Nucleus accumbens (tissue), 56 donors: ENCODE measurements at places on chromosomes 11 and 22.
A peak's percentile ranks its signal among the peaks of the same experiment; 100 is the strongest.

- no peak for DNase-seq
These were observed 105.0 kb downstream of the FAT3 start for GRCh38 chr11:92329646-92330045.

DNA sequence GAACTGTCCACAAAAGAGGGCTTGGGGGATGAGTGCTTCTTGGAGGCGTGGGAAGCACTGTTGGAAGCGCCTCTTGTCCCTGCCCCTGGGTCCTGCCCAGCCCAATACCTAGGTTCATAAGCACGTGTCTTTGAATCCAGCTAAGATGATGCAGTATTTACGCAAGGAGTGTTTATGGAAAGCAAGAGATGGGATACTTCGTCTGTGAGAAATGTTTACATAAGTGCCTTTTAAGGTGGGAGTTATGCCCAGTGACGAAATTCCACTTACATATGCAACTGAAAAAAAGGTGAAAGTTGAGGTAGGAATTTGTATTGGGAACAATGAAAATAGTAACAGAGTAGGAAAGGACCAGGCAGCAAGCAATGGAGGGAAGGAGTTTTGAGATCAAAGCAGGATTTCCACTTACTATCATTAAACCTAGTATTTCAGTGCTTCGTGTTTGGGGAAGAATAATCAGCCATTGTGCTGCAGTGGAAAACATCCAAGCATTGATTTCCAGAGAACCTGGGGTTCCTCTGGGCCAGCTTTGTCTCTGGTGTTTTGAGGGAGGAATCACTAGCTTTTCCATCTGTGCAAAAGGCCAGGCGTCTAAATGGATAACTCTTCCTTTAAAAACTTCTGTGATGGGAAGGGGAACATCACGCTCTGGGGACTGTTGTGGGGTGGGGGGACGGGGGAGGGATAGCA is 115.3 kb upstream of the TTC12 start:
- no peak for DNase-seq

GRCh38 chr11:86869531-86869930 is 69.2 kb downstream of the PRSS23 start:
- DNase-seq, result no peak

- DNase-seq, result no peak
These were observed 72.5 kb upstream of the C11orf87 start for GRCh38 chr11:109349276-109350080.

DNA sequence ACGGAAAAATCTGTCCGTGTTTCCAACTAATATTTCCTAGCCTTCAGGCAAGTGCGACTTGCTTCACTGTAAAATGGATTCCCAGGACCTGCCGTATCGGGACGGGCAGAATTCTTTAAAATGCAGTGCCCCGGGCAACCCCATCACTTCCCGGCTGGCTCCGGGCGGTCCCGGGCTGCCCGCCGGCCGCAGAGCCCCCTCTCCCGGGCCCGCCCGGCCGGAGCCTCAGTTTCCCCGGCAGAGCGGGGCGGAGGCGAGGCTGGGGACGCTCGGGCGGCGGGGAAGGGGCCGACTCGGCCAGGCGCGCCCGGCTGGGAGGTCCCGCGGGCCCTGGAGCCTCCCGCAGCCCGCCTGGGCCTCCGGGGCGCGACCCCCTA is 84.2 kb upstream of the WNT7B start:
- no peak for DNase-seq

GRCh38 chr22:50360578-50360977 is 17.5 kb downstream of the PPP6R2 start:
- DNase-seq, result no peak

GRCh38 chr22:24001314-24001713 is 3.9 kb downstream of the GSTT4 start:
- DNase-seq, result no peak

DNA sequence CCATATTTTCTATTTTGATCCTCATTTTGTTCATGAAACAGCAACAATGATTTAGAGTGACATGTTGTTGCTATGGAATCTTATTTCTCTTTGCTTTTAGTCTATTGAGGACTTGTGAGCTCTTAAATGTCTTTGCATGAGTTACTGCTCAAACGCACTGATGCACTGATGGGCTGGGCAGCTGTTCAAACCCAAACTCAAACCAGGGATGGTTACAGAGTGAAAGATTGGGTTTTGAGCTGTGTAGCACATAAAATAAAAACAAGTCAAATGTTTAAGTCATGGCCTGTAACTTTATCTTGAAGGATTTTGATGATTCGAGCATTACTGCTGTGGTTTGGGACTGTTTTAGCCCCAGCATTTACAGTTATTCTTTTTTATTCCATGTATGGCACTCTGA is 20.1 kb upstream of the NCAM1 start:
- DNase-seq, result no peak

GRCh38 chr11:77468527-77468926 is 5.4 kb downstream of the PAK1 start:
- DNase-seq, result no peak

DNA sequence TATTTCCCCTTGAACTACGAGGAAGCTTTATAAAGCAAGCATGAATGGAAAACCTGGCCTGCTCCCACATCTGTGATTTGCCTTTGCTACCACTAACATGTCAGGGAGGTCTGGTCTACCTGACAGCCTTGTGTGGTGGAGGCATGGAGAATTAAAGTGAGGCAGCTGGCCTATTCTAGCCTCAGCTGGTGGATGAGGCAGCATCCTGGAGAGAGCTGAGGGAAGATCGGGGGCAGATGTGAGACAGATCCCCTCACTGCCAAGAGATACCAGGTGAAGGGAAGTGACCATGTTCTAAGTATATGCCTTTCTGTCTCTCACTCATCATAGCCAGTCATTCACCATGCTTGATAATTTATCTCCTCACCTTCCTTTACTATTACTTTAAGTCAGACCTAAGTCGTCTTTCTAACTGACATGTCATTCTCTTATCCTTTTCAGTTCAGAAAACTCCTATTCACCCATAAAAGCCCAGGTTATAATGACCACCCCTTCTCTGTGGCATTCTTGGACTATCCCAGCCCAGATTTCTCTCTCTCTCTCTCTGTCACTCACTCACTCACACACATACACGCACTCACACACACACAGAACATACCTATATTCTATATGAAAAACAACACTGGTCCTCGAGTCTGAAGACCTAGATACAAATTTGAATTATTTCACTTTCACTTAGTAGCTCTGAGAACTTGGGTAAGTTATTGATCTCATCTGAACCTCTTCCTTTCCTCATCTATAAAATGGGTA is 90.7 kb downstream of the CSNK2A3 start:
- no peak for DNase-seq

- no peak for DNase-seq
These were observed 209.2 kb upstream of the TBCEL start for GRCh38 chr11:120814531-120815318.

DNA sequence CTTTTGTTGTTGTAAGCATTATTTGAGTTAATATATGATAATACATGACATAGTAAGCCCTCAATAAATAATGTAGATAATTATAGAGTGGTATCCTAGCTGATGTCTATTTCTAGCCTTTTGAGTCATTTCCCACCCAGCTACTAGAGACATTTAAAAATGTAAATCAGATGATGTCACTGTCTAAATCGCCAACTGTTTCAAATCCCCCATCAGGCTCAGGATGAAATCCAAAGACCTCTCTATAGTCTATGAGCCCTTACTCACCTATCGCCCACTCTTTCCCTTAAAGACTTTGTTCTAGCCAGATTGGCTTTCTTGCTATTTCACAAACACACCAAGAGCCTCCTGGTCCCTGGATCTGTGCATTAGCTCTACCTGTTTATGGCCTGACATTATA is 135.4 kb upstream of the PLET1 start:
- no peak for DNase-seq

DNA sequence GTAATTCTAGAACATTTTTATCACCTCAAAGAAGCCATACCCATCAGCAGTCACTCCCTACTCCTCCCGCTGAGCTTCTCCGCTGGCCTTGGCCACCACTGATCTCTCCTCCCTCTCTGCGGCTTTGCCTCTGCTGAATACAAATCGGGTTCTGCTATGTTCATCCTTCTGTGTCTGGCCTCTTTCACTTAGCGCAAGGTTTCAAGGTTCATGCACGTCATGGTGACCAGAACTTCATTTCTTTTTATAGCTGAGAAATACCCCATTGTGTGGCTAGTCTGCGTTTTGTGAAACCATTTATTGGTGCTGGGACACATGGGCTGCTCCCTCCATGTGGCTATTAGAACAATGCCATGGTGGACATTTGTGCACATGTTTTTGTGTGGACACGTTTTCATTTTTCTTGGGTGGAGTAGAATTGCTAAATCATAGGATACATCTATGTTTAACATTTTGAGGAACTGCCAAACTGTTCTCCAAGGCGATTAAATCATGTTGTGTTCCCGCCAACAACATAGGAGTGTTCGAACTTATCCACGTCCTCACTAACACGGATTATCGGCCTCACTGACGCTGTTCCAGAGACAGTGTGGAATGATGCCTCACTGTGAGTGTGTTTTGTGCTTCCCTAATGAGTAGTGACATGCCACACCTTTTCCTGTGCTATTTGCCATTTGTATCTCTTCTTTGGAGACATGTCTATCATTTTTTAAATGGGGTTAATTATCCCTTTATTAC is 24.2 kb upstream of the KRTAP5-6 start:
- no peak for DNase-seq

DNA sequence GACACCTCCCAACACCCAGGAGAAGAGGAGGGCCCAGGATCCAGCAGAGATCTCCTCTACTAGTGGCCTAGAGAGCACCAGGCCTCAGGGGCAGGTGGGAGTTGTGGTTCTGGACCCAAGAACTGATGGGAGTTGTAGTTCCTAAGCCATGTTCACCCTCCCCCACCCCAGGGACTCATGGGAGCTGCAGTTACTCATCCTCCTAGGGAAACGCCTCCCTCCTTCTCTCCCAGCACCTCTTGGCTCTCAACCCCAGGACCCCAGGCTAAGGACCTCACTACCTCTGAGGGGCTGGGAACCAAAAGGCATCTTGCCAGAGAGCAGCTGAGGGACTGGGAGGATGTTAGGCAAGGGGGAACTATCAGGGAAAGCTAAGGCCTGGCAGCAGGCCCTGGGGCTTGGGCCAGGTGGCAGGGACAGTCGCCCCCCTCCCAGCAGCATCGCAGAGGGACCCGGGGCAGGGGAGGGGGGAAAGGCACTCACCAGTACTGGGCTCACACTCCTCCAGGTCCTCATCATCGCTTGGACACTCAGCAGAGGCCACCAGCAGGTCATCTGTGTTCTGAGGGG is 28.9 kb downstream of the SLC22A12 start:
- no peak for DNase-seq

GRCh38 chr11:34972892-34973291 is 56.5 kb downstream of the PDHX start:
- no peak for DNase-seq

GRCh38 chr11:71170624-71171423 is 81.6 kb downstream of the SHANK2 start:
- no peak for DNase-seq

DNA sequence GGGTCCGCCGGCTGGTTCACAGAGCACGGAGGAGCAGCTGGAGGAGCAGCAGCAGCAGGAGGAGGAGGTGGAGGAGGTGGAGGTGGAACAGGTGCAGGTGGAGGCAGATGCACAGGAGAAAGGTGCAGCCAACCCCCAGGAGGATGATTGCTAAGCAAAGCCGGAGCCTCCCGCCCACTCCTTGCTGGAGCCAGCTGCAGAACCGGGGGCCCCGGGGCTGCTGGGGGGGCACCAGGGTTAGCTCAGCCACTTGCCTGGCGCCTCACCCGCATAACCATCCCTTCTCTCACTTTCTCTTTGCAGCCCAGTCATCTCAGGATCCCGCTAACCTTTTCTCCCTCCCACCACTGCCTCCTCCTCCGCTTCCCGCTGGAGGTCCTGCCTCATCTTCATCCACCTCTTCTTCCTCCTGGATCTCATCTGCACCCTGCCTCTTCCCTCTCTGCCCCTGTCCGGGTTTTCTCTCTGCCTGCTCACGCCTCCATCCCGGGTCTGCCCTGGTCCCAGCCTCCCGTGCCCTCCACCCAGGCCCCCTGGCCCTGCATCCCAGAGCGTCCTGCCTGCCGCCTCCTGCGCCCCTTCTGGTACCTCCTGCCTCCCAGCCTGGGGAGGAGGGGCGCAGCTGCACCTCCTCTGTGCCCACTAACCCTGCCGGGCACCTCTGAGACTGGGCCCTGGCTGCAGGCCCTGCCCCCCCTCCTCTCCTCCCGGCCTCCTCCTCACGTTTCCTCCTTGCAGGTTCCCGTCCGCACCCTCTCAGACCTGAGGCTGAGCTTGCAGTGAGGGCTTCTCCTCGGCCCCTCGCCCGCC is 9.5 kb downstream of the KCTD17 start:
- DNase-seq, result no peak

GRCh38 chr22:48362721-48363404 is 1464.8 kb downstream of the BRD1 start:
- no peak for DNase-seq

GRCh38 chr11:1450344-1450875 is 36.2 kb downstream of the MOB2 start:
- DNase-seq, result no peak

GRCh38 chr22:42924436-42924835 is 67.4 kb upstream of the ARFGAP3 start:
- DNase-seq, result no peak

- DNase-seq, result no peak
These were observed 45.3 kb downstream of the C22orf31 start for GRCh38 chr22:29016067-29016938.

- no peak for DNase-seq
These were observed 18.1 kb downstream of the NPAT start for GRCh38 chr11:108204376-108204775.

GRCh38 chr11:124807660-124808270 is 7.6 kb upstream of the MSANTD2 start:
- no peak for DNase-seq

DNA sequence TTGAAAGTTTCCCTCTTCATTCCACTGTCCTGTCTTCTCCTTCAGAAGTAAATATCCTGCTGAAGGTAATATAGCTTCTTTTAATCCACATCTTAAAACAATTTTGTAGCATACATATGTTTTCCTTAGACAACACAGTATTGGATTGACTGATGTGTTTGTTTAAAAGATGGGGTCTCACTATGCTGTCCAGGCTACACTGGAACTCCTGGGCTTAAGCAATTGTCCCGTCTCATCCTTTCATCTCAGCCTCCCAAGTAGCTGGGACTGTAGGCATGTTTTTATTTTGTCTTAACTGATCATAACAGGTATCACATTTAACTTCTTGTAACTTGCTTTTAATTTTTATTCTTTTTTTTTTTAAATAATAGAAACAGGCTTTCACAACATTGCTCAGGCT is 55.9 kb downstream of the MRTFA start:
- no peak for DNase-seq

- peak; percentile 57 for DNase-seq
These were observed 889 bp downstream of the PLAAT4 start for GRCh38 chr11:63537293-63538101.

DNA sequence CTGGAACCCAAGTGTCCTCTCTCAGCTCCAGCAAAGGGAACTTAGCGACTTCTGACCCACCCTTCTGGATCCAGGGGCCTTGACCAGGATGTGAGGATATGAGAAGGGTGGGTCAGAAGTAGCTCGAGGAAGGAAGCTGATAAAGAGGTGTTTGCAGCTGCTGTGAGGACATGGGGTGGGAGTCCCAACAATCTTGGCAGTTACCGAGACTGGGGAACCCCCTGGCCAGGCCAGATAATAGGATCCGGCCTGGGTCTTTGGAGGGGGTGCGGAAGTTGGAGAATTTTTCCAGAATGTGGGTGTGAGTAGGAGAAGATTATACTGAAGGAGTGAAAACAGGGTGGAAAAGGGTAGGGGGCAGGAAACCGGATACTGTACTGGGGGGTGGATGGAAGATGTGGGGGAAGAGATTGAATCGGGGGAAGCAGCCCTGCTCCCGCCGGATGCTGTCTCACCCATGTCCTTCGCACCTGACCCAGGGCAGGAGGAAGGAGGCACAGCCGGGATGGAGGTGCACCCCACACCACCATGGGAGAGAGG is 2.8 kb upstream of the MCAM start:
- no peak for DNase-seq

GRCh38 chr11:45322111-45322705 is 36.1 kb upstream of the SYT13 start:
- DNase-seq, result no peak
